Neural progenitor cell (in vitro differentiated cells): ENCODE measurements at places on chromosomes 16 and 17. TPM values are rescaled to one million over a fixed set of nuclear protein-coding genes. Genes with fewer than 3 reads are reported as not detected.

Gene WIPI1
- 27.8 and 29.5 TPM in 2 replicates for total RNA-seq

Gene NUDT21
- 165 and 256 TPM in 2 replicates for total RNA-seq

Gene WNT9B
- 0.12 TPM in 1 of 2 replicates, not detected in the other for total RNA-seq

Gene RHBDL1
- total RNA-seq: 0.28 and 5.3 TPM in 2 replicates

Gene CHCT1
- total RNA-seq: 0.77 TPM in 1 of 2 replicates, not detected in the other

Gene SLC13A5
- 0.31 TPM in 1 of 2 replicates, not detected in the other for total RNA-seq

Gene C17orf78
- not detected in 2 replicates for total RNA-seq

DNA sequence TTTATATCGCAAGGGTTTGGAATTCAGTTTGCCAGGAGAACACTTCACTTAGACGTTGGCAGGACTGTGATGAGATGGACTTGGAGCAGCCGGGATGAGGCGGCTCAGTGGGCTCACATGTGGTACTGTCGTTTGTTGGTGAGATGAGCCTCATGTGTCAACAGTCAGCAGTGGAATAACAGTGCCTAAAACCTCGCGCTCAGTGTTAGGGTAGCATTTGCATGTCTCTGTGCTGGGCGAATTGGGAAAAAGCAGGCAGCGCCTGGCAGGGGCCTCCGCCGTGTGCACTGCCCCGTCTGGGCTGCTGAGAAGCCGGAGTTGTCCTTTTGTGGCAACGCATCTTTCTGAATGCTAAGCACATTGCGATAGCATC, 49.7 kb downstream of the CRISPLD2 start:
- DNase-seq: no peak

DNA sequence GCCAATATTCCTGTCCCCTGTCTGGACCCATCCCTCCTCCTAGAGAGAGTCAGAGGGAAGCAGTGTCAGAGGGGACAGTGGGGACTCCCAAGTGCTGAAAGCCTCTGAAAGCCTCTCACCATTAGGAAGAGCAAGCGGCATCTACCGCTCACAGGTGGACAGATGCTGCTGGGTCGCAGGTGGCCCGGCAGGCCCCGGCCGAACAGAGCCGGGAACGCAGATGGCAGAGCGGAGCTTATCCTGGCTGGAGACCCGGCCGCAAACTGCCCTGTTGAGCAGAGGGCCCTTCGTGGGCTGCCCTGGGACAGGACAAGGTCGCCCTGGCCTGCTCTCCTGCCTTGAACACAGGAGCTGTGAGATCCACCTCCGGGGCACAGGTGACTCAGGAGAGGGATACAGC, 23.0 kb upstream of the NAT9 start:
- DNase-seq: no peak

GRCh38 chr17:14672830-14673229, 371.9 kb downstream of the HS3ST3B1 start:
- DNase-seq: peak; percentile 49

DNA sequence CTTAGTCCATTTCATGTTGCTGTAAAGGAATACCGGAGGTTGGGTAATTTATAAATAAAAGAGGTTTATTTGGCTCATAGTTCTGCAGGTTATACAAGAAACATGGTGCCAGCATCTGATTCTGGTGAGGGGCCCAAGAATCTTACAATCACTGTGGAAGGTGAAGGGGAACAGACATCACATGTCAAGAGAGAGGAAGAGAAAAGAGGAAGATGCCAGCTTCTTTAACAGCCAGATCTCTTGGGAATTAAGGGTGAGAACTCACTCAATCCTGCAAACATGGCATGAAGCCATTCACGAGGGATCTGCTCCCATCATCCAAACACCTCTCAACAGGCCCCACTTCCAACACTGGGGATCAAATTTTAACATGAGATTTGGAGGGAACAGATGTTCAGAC, 49.5 kb downstream of the BMERB1 start:
- DNase-seq: no peak

- DNase-seq: no peak
These were observed 42.4 kb downstream of the TOM1L2 start for GRCh38 chr17:17929655-17930380.

- peak; percentile 33 for DNase-seq
These were observed 22.9 kb downstream of the MARVELD3 start for GRCh38 chr16:71648921-71649320.

DNA sequence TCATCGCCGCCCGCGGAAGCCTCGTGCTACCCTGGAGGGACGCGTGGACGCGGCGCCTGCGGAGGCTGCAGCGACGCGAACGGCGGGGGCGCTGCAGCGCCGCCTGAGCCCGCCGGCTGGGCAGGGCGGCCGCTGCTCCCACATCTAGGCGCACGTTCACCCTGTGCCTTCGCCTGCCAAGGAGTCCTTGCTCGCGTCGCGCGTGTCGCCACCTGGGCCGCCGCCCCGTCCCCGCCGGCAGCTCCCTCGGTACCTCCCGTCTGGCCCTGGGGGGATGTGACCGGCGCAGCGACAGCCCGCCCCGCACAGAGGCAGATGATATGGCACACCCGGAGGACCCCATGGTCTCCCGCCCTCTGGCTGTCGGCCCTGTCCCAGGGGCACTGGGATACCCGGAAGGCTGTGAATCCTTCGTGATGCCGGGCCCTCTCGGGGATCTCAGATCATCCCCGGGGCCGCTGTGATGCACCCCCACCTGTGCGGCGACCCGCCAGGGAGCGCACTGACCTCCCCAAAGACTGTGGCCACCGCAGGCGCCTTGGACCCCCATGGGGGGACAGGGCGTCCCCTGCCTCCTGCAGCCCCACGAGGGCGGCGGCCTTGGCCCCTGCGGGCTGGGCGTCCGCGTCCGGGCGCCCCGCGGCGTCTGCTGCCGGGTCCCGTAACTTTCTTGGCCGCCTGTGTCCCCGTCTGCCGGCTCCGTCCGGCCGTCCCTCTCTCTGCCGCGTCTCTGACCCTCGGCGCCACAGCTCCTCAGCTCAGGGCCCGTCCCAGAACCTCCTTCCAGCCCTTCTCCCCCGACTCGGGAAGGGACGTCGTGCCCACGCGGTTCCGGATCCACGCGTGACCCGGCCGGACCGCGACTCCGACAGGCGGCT, 689 bp upstream of the TBC1D24 start:
- DNase-seq: peak; percentile 76

DNA sequence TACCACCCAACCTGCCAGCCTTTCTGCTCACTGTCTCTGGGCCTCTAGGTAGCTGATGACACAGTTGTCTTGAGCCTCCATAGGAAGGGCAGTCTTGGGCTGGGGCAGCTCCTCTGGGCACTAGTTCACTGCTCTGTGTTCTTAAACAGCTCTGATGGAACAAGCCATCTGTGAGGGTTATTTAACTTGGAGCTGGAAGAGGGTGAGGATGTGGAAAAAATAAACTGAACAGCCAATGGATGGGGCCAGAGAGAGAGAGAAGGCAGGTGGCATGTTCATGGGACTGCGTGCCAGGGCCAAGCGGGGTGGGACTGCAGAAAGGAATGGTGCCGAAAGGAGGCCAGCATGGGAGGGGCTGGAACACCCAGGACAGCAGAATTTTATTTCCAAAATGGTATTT, 52.6 kb downstream of the HIC1 start:
- DNase-seq: no peak

DNA sequence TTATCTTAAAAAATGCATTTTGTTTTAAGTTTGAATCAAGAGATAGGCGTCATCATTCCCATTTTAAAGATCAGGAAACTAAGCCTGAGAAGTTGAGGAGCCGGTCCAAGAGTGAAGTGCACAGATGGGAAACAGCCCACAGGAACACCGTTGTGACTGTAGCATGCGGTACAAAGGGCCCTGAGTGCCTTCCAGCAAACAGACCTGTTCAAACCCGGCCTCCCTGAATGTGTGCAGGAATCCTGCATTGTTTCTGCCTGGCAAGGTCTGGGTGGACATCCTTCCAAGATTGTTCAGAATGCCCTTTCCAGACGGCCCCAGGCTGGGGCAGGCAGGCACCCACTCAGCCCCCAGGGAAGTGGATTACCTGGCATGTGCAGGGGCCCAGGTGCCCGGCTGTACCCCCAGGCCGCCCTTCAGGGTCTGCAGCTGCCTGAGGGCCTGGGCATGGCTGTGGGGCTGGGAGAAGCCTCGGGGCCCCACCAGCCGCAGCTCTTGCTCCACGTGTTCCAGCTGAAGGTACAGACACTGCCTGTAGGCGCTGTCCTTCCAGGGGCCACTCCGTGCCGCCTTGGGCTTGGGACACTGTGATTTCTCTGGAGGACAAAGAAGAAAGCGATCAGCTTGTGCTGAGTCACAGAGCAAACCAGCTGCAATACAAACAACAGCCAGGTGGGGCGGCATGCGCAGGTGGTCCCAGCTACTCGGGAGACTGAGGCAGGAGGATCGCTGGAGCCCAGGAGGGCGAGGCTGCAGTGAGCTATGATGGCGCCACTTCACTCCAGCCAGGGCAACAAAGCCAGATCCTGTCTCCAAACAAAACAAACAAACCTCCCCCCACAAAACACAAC, 45.0 kb upstream of the GCSH start:
- peak; percentile 31 for DNase-seq

GRCh38 chr17:40720899-40721298, 17.3 kb upstream of the KRT24 start:
- DNase-seq: no peak

- peak; percentile 26 for DNase-seq
These were observed 20.5 kb downstream of the TMEM94 start for GRCh38 chr17:75476752-75477489.

GRCh38 chr17:34902831-34903547, 58.3 kb downstream of the CCT6B start:
- DNase-seq: peak; percentile 47

- DNase-seq: peak; percentile 58
These were observed 1.0 kb downstream of the ZNRF1 start for GRCh38 chr16:74999609-75000480.

DNA sequence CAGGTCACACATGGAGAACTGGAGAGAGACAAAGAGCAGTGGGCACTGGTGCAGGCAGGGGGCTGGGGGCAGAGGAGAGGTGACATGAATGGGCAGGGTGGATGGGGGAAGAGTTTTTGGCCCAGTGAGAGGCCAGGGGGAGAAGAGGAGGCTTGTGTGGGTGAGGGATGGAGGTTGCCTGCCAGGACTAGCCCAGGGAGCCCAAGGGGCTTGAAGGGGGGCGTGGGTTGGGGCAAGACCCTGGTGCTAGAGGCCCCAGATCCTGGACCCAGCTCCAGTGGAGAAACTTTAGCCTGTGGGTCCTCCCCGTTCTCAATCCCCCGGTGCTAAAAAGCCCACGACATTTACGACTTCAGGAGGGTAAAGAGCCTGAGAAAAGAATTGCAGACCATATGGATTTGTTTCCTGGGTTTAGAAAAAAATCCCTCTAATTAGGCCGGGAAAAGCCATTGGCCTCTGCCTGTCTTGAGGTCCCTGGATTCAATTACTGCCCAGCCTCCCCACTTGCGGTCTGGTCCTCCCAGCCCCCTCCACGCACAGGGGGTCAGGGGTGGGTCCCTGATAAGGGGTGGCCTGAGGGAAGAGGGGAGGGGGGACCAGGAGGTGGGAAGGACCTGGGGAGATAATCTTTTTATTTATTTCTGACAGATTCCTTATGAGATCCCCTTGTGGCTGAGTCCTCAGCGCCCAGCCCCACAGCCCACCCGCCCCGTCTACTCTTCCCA, 33.0 kb downstream of the NGFR start:
- DNase-seq: no peak

DNA sequence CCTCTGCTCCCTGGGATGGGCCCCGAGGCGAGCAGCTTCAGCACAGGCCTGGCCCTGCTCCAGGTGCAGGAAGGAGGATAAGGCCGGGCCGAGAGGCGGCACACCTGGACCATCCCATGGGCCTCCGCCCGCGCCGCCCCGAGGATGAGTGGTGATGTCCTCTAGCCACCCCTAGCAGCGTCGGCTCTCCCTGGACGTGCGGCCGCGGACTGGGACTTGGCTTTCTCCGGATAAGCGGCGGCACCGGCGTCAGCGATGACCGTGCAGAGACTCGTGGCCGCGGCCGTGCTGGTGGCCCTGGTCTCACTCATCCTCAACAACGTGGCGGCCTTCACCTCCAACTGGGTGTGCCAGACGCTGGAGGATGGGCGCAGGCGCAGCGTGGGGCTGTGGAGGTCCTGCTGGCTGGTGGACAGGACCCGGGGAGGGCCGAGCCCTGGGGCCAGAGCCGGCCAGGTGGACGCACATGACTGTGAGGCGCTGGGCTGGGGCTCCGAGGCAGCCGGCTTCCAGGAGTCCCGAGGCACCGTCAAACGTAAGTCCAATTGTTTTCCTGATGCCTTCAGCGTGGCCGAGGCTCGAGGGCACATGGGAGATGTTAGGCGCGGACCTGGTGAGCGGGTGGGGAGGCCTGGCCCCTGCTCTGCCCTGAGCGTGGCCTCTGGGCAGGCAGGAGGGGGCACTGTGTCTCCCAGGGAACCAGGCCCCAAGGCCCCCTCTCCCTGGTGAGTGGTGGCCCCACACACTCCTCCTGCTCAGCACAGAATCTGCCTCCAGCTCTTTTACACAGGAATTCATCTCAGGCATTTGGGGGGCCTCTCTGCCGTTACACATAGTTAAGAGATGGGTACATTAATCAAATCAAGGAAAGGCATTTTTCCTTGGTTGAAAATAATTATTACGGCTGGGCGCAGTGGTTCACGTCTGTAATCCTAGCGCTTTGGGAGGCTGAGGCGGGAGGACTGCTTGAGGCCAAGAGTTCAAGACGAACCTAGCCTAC, 855 bp downstream of the TMEM204 start:
- no peak for DNase-seq

DNA sequence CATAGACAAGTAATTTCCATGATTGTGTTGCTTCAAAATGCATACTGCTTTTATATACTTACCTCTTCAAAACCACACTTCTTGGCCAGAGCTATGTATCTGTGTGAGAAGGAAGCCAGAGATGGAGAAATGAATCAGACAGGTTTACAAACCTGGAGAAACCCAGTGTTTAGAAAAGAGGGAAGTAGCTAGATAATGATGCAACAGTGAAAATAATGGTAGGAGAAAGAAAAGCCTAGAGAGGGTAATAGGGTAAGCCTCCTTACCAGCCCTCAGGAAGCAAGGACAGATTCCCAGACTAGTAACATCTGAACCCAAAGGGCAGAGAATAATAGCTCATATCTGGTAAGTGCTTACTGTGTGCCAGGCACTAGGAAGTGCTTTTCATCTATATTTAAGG, 250.3 kb upstream of the CDH11 start:
- no peak for DNase-seq

- no peak for DNase-seq
These were observed 55.9 kb downstream of the ZDHHC7 start for GRCh38 chr16:84955427-84955826.

DNA sequence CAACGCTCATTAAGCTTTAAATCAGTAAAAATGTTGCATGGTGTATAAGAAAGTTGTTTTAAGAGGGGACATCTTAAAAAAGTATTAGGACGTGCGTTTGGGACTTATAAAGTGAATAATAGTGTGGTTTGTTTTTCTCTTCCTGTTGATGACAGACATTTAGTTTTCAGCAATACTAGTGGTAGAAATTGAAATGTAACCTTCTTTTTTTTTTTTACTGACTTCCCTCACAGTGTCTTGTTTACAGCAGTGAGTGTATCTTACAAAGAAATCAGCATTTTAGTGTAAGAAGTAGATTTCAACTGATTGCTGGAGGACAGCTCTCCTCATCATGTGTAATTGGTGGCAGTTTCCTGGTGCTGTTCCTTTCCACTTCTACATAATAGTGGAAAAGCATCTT, 39.6 kb downstream of the CYLD start:
- DNase-seq: no peak

GRCh38 chr17:67027031-67027628, 17.2 kb upstream of the CACNG1 start:
- no peak for DNase-seq

- no peak for DNase-seq
These were observed 123.7 kb upstream of the HS3ST3A1 start for GRCh38 chr17:13725288-13725990.
